ENCODE measurements at places on chromosomes 1 and 21.

DNA sequence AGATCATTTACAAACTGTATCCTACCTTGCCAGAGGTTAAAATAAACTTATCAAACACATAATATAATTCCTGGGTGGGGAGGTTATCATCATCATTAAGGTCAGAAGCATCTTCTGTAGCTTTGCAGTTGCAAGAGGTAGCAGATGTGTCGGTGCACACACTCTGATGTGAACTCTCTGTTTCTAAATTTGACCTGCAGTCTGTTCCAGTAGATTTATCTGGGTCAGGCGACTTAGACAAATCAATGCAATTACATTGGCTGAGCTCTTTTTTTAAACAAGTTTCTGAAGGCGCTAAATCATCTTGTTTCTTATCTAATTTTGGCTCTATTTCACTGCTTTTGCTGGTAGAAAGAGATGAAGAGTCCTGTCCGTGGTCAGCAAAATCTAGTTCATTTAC lies 70.4 kb downstream of the PRPF38A start:
- H3K4me1 ChIP-seq: peaks cover 5% of the 10 kb centered on the region
- no peak overlapping the region for H3K27ac ChIP-seq
- H3K27me3 ChIP-seq: no peaks in the 10 kb centered on the region
- no peak overlapping the region for H3K4me3 ChIP-seq
- DNase-seq: no peak
- H3K36me3 ChIP-seq: peaks cover 2% of the 10 kb centered on the region

- H3K36me3 ChIP-seq: no peaks in the 10 kb centered on the region
- no peaks in the 10 kb centered on the region for H3K4me1 ChIP-seq
- no peak for DNase-seq
Observed at GRCh38 chr1:212498283-212499040, 65.7 kb downstream of the NENF start.

DNA sequence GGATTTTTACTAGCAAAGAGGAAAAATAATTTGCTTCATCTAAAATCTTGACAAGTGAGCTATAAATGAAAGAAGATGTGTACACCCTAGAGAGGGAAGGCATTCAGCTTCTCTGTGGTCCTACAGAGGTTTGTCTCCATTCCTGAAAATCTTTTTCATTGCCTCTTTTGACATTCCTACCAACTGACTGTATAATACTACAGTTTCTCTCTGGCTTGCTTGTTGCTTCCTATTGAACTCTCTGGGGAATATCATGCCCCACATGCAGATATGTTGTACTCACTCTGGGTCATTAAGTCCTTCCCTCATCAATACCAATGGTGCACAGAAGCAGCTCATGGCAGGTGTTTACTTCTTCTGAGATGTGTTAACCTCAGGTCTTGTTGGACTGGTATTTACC lies 371.2 kb upstream of the PLXNA2 start:
- H3K4me3 ChIP-seq: no peak overlapping the region
- H3K4me1 ChIP-seq: no peaks in the 10 kb centered on the region
- H3K36me3 ChIP-seq: no peaks in the 10 kb centered on the region
- DNase-seq: no peak
- no peaks in the 10 kb centered on the region for H3K27me3 ChIP-seq
- H3K27ac ChIP-seq: no peak overlapping the region

DNA sequence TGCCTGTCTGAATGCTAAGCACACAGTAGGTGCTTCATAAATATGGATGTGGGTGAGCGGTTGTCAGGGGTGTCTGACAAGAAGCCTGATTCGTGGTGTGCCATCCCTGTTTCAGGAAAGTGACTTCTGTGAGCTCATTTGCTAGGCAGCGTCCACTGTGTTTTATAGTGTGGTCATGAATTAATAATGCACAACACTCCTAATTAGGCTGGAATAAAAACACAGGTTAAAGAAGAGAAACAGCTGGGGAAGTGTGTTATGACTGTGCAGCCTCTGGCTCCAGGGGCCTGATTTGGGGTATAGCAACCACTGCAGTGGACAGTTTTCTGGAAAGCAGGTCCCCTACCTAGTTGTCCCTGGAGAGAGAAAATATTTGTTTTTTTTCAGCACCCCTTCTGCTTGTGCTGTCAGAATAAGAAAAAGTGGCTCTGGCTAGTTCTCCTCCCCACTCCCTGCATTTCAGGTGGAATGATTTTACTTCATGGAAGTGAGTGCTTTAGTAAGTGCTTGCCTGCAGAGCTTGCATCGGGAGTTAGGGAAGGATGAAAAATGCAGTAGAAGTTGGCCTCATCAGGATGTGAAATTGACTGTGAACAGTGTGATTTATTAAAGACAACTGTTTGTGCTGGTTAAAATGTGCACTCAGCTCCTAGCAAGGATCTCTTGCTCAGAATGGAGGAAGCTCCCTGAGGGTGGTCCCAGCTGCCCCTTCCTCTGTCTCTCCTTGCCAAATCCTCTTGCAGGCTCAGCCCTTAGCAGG lies 333.8 kb downstream of the HHAT start:
- no peaks in the 10 kb centered on the region for H3K36me3 ChIP-seq
- H3K4me3 ChIP-seq: no peak overlapping the region
- no peaks in the 10 kb centered on the region for H3K4me1 ChIP-seq
- H3K27ac ChIP-seq: no peak overlapping the region

- no peak overlapping the region for H3K27ac ChIP-seq
- no peaks in the 10 kb centered on the region for H3K4me1 ChIP-seq
- H3K27me3 ChIP-seq: peaks cover 6% of the 10 kb centered on the region
Observed at GRCh38 chr1:178254433-178254832, 160.5 kb downstream of the RASAL2 start.

DNA sequence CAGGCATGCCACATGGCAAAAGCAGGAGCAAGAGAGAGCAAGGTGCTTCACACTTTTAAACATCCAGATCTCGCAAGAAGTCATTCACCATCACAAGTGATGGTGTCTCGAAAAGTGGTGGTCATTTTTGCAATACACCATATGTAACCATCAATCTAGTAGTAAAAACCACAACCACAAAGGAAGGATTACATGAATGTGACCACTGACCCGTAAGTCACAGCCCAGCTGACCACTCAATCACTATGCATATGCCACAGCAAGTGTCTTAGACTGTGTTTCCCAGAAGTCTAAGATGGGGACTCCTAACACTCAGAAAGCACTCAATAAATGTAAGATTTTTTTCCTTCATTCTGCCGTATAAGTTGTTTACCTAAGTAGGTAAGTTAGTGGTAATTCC lies 76.9 kb downstream of the FH start:
- peaks cover 5% of the 10 kb centered on the region for H3K27me3 ChIP-seq
- H3K36me3 ChIP-seq: no peaks in the 10 kb centered on the region
- no peak overlapping the region for H3K27ac ChIP-seq
- no peak overlapping the region for H3K4me3 ChIP-seq
- no peaks in the 10 kb centered on the region for H3K4me1 ChIP-seq

DNA sequence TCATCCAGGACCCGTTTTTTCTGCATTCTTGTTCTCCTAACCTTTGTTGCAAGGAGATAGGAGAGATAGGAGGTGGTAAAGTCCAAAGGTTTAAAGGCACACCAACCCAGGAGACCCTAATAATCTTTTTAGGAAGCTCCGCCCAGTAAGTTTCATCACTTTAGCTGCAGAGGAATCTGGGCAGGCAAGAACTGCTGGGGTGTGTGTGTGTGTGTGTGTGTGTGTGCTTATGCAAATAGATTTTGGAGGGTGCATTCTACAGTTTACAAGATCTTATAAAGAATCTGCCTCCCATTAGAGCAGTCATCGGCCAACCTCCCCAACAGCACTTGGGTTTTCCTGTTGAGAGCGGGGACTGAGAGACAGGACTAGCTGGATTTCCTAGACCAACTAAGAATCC lies 3.9 kb upstream of the IL10 start:
- no peak overlapping the region for H3K27ac ChIP-seq
- H3K27me3 ChIP-seq: peaks cover 27% of the 10 kb centered on the region
- no peaks in the 10 kb centered on the region for H3K36me3 ChIP-seq
- no peak for DNase-seq

DNA sequence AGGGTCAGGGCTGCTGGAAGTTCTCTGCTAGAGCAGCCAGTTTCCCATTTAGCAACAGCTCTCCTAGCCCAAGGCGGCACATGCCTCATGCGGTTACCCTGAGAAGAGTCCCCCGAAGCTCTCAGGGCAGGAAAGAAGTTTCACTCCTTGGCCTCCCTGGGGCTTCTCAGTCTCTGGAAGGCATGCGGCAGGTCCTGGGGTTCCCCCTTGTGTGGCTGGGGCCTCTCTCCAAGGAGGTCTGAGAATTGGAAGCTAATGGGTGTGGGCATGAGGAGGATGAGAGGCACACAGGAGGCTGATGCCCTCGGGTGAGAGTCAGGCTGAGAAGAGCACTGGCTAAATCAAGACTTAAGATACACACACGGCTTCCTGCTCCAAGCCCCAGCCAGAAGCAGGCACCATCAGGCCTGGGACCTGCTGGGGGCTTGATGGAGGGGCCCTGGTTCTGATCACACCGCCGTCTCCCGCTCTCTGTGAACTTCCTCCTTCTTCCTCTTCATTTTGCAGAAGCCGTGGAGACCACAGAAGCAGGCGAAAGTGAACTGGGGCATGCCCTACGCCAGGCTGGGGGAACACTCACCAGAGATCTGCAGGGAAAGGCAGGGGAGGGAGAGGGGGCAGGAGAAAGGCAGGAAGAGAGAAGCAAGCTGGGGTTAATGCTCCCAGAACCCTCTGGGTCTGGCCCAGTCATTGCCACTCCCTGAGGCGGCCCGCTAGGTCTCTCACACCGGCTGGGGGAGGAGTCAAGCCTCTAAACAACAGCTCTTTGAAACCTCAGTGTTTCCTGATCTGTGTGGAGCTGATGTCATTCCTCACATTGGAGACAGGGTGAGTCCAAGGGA lies 15.1 kb downstream of the BLACAT1 start:
- DNase-seq: peak; percentile 75
- H3K36me3 ChIP-seq: no peaks in the 10 kb centered on the region
- H3K4me1 ChIP-seq: peaks cover 23% of the 10 kb centered on the region
- H3K4me3 ChIP-seq: peak overlapping the region; percentile 81

GRCh38 chr1:234870020-234870981 lies 258.3 kb downstream of the TOMM20 start:
- H3K4me3 ChIP-seq: no peak overlapping the region
- peaks cover 56% of the 10 kb centered on the region for H3K4me1 ChIP-seq
- H3K27ac ChIP-seq: no peak overlapping the region
- H3K27me3 ChIP-seq: no peaks in the 10 kb centered on the region
- DNase-seq: no peak

- no peak overlapping the region for H3K4me3 ChIP-seq
- no peaks in the 10 kb centered on the region for H3K36me3 ChIP-seq
- H3K27me3 ChIP-seq: no peaks in the 10 kb centered on the region
- H3K27ac ChIP-seq: no peak overlapping the region
- DNase-seq: no peak
Observed at GRCh38 chr1:79304131-79304530, 297.6 kb upstream of the ADGRL4 start.

All from activated T-cell treated with anti-CD3 and anti-CD28 coated beads, Interleukin-2, amount 50 U/mL, for 72 hours (primary cell).